ENCODE measurements at places on chromosomes 13 and 19.
A peak's percentile ranks its signal among the peaks of the same experiment; 100 is the strongest.

DNA sequence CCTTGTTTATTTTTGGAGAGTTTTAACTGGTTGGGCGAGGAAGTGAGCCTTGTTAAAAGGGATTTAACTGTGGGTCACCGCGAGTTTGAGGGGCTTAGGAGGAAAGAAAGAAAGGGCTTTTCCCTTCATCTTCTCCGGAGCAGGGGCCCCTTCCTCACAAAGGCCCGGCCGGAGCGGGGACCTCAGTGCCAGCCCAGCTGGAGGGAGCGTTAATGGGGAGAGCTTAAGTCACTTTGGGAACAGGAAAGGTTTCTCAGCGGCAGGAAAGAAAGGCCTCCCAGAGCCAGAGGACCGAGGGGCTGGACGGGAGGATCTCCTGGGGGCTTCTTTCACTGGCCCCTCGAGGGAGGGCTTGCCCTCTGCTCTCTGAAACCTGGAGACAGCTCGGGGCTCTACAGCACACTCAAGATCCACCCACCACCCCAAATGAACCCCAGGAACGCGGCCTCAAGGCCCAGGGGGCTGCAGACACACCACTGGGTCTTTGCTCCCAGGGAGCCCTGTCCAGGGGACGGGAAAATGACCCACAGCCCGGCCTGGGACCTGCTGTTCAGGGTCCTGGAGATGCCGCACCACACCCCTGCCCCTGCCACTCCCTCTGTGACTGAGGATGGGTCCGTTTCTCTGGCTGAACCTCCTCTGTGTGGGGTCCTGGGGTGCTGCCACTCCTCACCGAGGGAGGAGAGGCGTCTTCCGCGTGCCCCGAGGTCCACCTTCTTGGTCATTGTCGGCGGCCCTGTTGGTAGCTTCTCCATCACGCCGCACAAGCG is 128.3 kb downstream of the URI1 start:
- DNase-seq: no peak

- DNase-seq: peak; percentile 49
Observed at GRCh38 chr19:41551212-41551610, 24.8 kb upstream of the CEACAM21 start.

GRCh38 chr19:18090545-18091216 is 3.9 kb upstream of the IL12RB1 start:
- no peak for DNase-seq

GRCh38 chr13:111373486-111373885 is 53.0 kb downstream of the TEX29 start:
- no peak for DNase-seq

GRCh38 chr19:2154587-2155075 is 3.3 kb upstream of the AP3D1 start:
- DNase-seq: no peak

DNA sequence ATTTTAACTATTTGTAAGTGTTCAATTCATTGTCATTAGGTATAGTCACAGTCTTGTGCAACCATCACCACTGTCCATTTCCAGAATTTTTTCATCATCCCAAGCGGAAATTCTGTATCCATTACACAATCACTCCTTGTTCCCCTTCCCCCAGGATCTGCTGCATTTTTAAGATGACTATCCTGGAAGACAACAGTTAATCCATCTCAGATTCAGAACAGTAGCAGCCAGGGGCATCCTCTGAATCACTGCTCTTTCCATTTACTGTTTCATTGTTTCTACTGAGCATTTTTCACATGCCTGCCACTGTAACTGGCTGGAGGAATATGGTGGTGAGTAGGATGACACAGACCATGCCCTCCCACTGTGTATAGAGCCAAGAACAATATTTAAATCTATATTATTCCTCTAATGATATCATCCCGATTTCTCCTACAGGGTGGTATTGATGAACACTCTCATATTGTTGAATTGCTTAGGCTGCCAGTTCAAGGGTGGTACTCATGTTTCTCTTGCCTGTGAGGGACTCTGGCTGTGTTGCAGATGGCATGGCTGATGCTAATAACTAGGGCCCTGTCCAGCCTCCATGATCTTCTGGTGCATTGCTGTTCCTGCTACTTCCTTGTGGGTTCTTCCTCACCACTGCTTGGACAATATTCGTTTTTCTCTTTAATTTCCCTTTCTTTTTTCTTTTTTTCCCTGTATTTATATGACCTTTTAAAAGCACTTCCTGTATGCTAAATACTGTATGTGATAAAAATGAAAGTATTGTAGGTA is 59.0 kb downstream of the WDFY2 start:
- DNase-seq: no peak

- no peak for DNase-seq
Observed at GRCh38 chr13:74647211-74647610, 513.0 kb upstream of the KLF12 start.

GRCh38 chr13:43432958-43433357 is 353.8 kb downstream of the ENOX1 start:
- no peak for DNase-seq

DNA sequence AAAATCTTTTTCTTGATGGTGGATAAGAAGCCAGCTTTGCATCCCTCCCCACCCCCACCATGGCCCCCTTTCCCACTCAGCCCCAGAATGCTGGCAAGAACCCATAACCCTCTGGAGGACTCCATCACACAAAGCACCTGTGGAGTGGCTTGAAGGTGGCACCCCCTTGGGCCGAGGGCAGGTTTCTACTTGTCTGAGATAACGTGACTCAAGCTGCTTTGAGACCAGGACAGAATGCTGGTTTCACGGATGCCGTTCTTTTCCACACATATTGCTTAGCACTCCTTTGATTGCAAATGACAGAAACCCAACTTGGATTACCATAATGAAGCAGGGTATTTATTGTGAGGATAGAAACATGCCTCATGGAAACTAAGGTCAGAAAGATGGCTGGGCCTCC is 82.2 kb downstream of the LACC1 start:
- no peak for DNase-seq

- DNase-seq: no peak
Observed at GRCh38 chr19:53394522-53394973, 401 bp upstream of the ZNF765 start.

- no peak for DNase-seq
Observed at GRCh38 chr13:90015565-90016507, 1331.7 kb upstream of the MIR17HG start.

DNA sequence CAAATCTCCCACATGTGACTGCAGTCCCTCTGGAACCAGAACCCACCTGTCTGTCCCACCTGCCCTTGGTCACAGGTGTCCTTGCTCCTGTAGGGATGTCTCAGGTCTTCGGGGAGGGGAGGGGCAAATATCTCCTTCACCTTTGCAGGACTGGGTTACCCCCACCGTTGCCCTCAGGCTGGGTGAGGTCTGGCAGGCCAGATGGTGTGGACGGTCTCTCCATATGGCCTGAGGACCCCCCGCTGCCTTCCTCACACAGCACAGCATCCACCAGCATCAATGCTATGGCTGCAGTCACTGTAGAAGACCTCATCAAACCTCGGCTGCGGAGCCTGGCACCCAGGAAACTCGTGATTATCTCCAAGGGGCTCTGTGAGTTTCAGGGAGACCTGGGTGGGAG is 10.0 kb downstream of the SLC5A5 start:
- no peak for DNase-seq

GRCh38 chr19:892243-892893 is 619 bp downstream of the MED16 start:
- no peak for DNase-seq

DNA sequence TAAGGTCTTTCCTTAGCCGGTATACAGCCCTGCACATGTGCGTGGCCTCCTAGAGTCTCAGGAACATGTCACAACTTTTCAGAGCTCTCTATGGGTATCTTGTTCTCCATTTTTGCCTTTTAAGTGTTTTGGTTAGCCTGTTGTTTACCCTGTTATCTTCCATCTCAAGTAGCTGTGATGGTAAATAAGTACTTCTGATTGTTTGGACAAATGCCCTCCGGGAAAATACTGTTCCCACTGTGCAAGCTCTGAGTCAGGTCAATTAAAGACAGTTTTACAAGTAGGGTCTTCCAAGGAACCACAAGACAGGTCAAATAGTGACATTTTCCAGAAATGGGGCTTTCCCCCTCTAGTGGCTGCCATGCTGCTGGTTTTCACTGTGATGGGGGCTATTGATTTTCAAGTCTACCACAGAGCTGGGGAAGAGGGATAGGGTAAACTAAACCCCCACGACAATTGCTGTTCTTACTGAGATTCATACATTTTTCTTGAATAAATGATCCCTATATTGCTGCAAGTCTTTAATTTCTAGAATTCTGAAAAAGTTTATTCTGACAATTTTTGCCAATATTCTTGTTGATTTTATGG is 109.5 kb downstream of the TM9SF2 start:
- no peak for DNase-seq

GRCh38 chr13:75558145-75558840 is 8.7 kb downstream of the UCHL3 start:
- DNase-seq: no peak

GRCh38 chr19:41123716-41124294 is 9.6 kb downstream of the CYP2F1 start:
- DNase-seq: no peak

DNA sequence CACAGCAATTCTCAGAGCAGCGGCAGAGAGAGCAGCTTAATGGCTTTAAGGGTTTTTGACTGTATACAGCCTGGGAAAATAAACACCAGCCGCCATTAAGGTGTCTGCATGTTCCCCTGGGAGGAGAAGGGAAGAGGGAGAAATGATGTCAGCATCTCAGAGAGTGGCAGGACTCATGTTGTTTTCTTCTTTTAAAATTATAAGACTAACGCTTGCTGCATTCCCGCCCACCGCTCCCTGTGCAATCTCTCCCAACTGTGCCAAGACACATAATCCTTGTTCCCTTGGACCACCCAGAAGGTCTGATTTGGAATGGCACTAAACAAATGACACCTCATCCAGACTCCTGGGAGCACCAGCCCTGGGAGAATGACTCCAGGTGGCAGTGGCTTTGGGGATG is 27.7 kb upstream of the FAM216B start:
- no peak for DNase-seq

- DNase-seq: no peak
Observed at GRCh38 chr13:31174018-31174417, 12.3 kb upstream of the HSPH1 start.

DNA sequence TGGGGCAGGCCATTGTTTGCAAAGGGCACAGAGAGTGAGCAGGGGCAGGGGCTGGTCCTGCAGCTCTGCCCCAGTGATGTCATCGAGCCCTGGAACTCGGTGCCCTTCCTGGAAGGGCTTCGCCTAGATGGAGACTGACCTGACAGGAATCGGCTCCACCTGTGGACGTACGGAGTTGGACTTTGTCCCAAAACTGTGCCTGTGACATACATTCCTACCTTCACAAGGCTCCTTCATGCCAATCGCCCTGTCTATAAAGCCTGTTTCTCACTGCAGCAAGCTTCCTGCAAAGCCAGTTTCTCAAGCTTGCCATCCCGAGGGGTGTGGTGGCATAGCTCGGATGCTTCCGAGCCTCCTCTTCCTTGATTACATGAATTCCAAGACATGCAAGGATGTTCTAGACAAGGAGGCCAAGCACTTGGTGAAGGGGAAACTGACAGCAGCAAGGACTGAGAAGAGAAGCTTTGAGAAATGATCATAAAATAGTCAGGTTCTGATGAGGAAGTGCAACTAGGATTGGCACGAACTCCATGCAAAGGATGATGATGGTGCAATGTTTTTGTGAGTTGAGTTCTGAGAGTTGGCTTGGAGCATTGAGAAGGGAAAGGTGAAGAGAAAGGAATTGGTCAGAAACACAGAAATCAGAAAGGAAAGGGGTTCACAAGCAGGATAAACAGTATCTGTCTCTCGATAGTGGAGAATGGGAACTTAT is 73.6 kb upstream of the STK24 start:
- DNase-seq: no peak

DNA sequence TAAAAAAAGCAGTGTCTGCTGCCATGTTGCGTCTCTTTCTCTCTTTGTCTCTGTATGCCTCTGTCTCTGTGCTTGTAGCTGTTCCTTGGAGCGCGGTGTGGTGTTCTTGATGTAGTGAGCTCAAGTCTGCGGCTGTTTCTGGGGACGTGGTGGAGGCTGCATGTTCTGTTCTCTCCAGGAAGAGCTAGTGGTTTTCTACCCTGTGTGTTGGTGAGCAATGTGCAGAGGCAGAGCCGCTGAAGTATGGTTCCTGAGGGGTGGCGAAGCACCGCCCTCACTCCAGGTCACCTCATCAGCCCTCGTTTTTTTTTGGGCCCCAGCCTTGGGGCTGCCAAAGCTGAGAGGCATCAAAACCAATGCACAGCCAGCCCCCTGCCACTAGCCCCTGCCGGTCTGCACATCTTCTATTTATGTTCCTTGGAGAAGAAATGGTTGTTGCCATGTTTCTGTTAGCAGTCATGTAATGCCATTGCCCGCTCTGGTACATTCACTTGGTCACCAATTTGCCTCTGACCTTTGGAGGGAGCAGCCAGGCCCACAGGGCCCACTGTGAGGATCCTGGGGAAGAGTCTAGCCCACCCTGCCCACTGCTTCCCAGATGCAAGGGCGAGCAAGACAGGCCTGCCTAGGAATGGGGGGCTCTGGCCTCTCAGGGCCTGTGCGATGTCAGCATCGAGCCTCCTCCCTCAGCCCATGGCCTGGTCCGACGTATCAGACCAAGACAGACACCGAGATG is 7.2 kb downstream of the HNRNPL start:
- DNase-seq: peak; percentile 71

GRCh38 chr19:17035842-17036424 is 9.3 kb upstream of the CPAMD8 start:
- DNase-seq: no peak

DNA sequence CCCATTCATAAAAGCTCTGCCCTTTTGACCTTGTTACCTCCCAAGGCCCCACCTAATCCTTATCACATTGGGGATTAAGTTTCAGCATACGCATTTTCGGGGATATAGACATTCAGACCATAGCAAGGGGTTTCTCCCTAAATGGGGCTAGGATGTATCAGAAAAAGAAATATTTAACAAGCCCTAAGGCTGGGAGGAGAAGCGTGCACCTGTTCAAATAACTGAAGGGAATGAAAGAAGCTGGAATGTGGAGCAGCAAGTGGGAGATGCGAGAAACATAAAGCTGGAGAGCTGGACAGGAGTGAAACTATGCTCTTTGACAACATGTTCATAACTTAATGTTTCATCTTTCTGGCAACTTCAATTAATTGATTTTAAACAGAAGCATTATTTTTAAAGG is 811.8 kb upstream of the GPC6 start:
- no peak for DNase-seq

- DNase-seq: peak; percentile 29
Observed at GRCh38 chr13:114099191-114099590, 33.2 kb downstream of the RASA3 start.

- no peak for DNase-seq
Observed at GRCh38 chr13:50691681-50692263, 151.7 kb downstream of the DLEU7 start.

- no peak for DNase-seq
Observed at GRCh38 chr13:106471957-106472543, 63.4 kb downstream of the EFNB2 start.

DNA sequence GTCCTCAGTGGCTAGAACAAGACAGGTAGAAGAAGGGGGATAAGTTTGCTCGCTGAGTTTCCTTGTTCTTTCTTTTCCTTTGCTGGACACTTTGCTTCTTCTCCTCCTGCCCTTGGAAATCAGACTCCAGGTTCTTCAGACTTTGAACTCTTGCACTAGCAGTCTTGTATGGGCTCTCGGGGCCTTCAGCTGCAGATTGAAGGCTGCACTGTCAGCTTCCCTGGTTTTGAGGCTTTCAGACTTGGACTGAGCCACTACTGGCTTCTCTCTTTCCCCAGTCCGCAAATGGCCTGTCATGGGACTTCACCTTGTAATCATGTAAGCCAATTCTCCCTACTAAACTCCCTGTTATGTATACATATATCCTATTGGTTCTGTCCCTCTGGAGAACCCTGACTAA is 379.8 kb downstream of the NDFIP2 start:
- no peak for DNase-seq

All from activated CD4-positive, alpha-beta T cell treated with anti-CD3 and anti-CD28 coated beads for 48 hours (primary cell).